ENCODE measurements at places on chromosomes 7 and 10.
A peak's percentile ranks its signal among the peaks of the same experiment; 100 is the strongest.

GRCh38 chr10:71995887-71996575 is 31.8 kb downstream of the CHST3 start:
- no peak for DNase-seq

DNA sequence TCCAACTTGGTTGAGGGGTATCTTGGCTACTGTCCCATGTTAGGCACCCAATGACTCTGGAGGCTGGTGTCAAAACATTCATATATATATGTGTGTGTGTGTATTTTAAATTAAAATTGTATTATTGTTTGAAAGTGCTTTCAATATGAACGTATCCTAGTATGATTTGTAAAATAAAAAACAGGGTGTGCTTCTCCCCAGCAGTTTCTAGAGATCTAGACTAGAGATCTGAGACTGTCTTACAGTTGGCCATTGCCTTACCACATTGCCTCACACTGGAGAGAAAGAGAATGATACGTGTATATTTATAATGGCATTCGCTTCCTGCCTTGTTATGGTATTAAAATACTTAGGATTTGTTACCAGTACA is 1.2 kb downstream of the BAG3 start:
- no peak for DNase-seq

DNA sequence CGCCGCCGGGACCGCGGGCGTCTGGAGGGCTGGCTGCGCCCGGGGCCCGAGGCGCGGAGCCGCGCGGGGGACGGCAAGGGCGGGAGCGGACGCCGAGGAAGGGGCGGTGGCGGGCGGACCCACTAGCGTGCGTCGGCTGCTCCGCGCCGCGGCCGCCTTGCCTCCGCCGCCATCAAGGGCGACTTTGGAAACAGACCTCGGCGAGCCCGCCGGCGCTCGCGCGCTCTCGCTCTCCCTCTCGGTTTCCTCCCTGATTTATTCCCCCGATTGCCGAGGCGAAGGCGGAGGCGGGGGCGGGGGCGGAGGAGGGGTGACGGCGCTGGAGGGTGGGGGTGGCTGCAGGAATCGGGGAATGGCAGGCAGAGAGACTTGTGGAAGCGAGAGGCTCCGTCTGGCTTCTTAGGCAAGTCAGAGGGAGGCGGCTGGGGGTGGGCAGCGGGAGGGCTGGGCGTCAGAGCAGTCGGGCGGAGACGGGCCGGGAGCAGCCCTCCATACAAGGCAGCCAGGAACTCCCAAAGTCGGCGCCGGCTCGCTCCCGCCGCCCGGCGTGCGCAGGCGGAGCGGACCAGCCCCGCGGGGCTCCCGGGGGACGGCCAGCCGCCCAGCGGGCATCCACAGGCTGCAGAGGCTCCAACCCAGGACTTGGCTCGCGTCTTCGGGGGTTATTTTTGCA is at the start of gene CACNA2D1:
Gene CACNA2D1 (minus strand): TSS at position 231 of the 673 bp plus-strand sequence.
- no peak for DNase-seq

DNA sequence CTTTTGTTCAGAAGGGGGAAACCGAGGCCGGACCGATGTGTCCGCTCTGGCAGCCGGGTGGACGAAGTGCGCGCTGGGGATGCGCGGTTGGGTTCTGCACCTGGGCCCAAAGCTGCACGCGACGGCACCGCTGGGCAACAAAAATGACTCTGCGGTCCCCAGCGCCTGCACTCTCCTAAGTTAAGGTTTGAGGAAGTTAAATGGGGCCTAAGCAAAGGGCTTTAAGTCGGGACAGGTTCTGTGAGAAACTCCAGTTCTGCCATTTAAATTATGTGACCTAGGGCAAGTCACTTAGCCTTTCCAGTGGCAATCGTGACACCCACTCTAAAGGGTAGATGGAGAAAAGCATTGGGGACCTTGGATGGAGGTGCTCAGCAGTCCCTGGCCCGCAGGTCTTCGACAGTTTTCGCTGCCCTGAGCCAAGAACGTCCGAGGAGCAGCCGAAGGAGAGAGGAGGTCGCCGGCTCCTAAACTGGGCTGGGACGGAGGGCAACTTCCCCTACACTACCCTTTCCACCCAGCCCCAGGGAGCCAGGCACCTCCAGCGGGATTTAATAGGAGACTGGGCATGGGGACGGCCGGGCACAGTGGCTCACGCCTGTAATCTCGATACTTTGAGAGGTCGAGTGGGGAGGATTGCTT is 534 bp upstream of the ACBD5 start:
- DNase-seq: peak; percentile 24

DNA sequence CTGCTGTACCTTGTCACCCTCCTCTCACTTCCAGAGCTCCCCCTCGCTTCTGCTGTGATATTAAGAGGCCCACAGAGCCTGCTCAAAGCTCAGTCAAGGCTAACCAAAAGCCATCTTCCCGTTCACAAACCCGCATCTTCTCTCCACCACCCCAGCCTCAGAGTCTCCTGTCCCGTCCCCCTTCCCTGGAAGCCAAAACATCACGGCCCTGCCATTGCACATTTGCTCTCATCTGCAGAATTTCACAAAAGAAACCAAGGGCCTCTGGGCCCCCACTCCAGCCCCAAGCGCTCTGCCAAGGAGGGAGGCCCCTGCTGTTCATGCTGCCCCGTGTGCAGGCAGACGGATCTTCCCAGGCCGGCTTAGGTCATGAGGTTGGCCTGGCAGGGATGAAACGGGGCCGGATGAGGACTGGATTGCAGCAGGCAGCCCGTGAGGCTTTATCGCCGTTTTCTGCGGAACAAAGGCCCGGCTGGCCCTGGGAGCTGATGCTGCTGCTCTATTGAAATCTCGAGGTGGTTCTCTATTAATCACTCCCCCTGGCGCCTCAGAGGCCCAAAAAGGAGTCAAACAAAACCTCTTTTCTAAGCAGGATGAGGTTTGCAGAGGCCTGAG is 31.6 kb upstream of the FOXK1 start:
- DNase-seq: no peak

GRCh38 chr7:19567011-19567410 is 141.8 kb downstream of the POLR1F start:
- DNase-seq: no peak

GRCh38 chr10:62946278-62946677 is 130.1 kb upstream of the EGR2 start:
- no peak for DNase-seq

- no peak for DNase-seq
These were observed 223.6 kb downstream of the RELN start for GRCh38 chr7:103765901-103766300.

DNA sequence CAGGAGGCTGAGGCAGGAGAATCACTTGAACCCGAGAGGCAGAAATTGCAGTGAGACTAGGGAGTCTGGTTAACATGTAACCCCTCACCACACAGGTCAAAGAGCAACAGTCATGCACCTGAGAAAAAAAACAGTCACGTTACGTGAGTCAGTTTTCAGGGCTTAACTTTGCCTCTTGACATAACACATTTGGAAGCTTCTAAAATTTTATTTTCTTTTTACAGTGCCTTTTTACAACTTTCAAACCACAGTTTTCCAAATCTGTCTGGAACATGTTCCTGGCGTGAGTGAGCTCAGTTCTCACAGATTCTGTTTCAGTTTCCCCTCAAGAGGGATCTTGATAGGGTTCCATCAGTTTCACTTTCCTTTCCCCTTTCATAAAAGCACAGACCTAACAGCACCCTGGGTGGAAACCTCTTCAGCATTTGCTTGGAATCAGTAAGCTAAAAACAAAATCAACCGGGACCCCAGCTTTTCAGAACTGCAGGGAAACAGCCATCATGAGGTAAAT is 4.4 kb downstream of the IFIT3 start:
- DNase-seq: peak; percentile 46

GRCh38 chr7:53437336-53437735 is 401.9 kb downstream of the POM121L12 start:
- no peak for DNase-seq

- DNase-seq: no peak
These were observed 959 bp downstream of the DCLRE1C start for GRCh38 chr10:14952851-14953423.

DNA sequence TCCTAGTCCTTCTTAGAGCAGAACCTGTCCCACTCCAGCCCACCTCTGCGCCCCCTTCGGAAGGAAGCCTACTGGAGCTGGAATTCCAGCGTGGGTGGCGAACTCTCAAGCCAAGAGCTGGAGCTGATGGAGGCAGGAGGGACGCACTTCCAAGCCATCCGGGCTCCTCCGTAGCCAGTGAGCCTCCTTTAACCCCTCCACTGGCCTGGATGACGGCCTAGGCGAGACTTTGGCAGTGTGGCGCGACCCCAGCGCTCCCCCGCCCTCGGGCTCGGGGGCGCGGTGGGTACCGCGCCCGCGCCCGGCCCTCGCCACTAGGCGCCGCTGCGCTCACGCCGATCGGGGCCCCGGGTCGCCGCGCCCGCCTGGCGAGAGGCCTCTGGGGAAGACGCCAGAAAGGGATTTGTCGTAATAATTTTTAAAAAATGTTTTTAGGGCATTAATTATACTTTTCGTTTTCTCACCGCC is 5.1 kb upstream of the EMX2 start:
- DNase-seq: no peak

GRCh38 chr7:11486271-11486670 is 345.7 kb downstream of the THSD7A start:
- DNase-seq: no peak

DNA sequence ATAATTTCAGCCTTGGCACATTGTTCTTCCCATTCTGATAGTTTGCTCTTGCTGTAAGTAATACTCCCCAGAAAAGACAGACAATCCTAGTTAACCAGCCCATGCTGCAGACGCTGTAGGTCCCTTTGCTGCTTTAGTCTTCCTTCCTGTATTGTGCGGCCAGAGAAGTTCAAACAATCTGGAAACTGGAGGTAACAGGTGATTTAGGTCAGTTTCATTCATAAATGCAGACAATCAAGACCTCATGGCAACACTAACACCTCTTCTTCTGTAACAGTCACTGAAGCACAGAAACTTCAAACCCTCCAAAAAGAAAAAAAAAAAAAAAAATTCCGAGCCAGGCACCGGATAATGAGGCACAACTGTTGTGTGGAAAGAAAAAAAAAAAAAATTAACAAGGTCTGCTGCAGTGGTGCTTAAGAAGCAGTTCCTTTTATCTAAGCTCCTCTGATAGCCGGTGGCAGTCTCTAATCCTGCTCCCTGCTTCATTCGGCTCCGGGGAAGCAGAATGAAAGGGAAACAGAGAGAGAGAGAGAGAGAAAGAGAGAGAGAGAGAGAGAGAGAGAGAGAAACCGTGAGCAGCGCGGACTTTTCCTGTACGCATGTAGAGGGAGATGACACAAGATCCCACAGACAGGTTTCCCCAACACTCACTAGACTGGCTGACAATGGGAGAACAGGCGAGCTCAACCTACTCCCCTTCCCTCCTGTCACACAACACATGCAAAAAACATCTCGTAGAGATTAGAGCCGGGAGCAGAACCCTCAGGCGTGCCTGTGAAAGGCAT is at the start of gene SEMA3A:
Gene SEMA3A (minus strand): TSS at position 306 of the 788 bp plus-strand sequence. CDS start 203 bp downstream, at position 103.
- no peak for DNase-seq

- peak; percentile 13 for DNase-seq
These were observed 37.0 kb upstream of the EGR2 start for GRCh38 chr10:62852961-62853702.

GRCh38 chr10:18099415-18099814 is 40.8 kb upstream of the CACNB2 start:
- DNase-seq: no peak

DNA sequence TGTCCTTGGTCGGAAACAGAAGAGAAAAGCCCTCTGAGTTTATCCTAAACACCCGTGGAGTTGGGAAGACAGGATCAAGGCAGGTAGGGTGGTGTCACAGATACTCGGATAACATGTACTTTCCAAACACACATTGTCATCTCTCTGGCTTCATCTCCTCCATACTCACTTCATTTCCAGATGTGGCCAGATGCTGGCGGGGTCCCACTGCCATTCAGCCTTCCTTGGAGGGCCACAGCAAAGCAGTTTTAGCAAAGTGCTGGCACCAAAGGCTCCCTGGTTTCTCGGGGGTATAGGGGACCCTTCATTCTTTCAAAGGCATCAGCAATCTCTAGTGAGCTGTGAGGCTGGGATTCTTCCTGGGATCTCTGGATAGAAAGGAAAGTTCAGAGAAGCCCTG is 539.5 kb downstream of the TCERG1L start:
- DNase-seq: no peak

GRCh38 chr10:11264296-11265048 is 246.8 kb downstream of the CELF2 start:
- DNase-seq: no peak

- DNase-seq: no peak
These were observed 87.6 kb upstream of the CCDC6 start for GRCh38 chr10:59993931-59994330.

DNA sequence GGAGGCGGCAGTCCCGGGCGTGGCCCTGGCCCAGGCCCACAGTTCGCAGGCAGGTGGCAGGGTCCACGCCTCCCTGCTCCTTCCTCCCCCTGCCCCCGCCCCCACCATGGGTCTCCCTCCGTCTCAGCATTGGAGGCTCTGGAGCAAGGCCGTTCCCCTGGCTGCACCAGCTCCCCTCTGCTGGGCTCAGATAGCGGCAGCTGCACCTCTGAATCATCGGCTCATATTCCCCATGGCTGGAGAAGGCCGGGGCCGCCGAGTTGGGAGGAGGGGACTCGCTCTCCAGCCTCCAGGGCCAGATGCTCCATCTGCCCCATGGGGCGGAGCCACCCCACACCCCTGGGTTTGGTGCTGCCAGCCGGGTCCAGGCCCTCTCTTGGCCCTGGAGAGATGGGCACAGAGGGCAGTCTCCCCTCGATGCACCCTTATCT is 145.0 kb downstream of the ELFN1 start:
- no peak for DNase-seq

DNA sequence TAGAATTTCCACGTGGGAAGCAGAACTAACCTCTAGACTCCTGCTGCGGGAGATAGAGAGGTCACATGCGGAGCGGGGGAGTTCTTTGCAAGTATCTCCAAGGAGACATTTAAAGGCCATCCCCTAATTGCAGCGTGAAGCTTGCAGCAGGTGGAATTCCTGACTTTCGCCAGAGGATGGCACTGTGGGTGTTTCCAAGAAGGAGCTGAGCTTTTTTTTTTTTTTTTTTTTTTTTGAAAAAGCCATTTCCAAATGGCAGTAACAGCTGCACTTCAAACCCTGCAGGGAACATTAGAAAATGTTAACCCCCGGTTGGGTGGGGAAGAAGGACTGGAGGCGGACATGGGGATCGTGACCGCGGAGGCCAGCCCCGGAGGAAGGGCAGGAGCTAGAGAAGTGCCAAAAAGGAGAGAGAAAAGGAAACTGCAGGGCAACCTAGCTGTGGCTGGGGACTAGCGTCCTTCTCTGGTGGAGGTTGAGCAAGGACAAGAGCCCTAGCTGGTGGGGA is 487.7 kb downstream of the TYW1 start:
- DNase-seq: no peak

- no peak for DNase-seq
These were observed 478.2 kb upstream of the FOXK1 start for GRCh38 chr7:4203626-4204512.

- DNase-seq: no peak
These were observed 1.1 kb downstream of the SP4 start for GRCh38 chr7:21429021-21429420.

GRCh38 chr10:86391236-86391840 is 24.7 kb upstream of the GRID1 start:
- no peak for DNase-seq

GRCh38 chr10:129958629-129959543 is 5.2 kb downstream of the EBF3 start:
- DNase-seq: no peak

DNA sequence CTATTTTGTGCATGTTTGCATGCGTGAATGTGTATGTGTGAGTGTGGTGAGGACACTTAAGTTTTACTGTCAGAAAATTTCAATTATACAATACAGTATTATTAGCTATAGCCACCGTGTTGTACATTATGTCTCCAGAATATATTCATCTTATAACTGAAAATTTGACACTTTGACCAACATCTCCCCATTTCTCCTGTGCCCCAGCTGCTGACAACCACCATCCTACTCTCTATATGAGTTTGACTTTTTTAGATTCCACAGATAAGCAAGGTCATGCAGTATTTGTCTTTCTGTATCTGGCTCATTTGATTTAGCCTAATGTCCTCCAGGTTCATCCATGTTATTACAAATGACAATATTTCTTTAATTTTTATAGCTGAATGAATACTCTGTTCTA is 195.0 kb downstream of the GPR37 start:
- DNase-seq: no peak

All from effector memory CD8-positive, alpha-beta T cell (primary cell).